ENCODE measurements at places on chromosomes 7 and 10. TPM values are rescaled to one million over a fixed set of nuclear protein-coding genes. Genes with fewer than 3 reads are reported as not detected.

Gene PARD3
- 74.8 TPM for total RNA-seq

Gene SORBS1
- total RNA-seq: 17.9 TPM

Gene PON2
- 59.7 TPM for total RNA-seq

DNA sequence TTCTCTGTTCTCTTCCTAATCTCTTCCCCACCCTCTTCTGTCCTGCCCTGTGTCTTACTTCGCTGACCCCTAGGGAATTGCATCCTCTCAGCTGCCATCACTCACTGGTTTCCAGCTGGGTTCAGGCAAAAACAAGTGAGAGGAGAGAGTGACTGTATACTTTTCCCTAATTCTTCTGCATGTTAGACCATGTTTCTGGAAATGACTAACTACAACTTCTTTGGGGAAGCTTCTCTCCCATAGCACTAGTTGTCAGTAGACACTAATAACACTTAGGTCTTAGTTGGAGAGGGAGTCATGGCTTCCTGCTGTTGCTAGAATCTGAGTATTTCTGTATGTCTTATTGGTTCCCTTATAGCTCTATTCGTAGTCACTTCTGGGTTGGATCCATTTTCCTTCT is 299.0 kb upstream of the FZD1 start:
- DNase-seq: no peak
- H3K27me3 ChIP-seq: peaks cover 52% of the 10 kb centered on the region
- no peak overlapping the region for H3K4me3 ChIP-seq

DNA sequence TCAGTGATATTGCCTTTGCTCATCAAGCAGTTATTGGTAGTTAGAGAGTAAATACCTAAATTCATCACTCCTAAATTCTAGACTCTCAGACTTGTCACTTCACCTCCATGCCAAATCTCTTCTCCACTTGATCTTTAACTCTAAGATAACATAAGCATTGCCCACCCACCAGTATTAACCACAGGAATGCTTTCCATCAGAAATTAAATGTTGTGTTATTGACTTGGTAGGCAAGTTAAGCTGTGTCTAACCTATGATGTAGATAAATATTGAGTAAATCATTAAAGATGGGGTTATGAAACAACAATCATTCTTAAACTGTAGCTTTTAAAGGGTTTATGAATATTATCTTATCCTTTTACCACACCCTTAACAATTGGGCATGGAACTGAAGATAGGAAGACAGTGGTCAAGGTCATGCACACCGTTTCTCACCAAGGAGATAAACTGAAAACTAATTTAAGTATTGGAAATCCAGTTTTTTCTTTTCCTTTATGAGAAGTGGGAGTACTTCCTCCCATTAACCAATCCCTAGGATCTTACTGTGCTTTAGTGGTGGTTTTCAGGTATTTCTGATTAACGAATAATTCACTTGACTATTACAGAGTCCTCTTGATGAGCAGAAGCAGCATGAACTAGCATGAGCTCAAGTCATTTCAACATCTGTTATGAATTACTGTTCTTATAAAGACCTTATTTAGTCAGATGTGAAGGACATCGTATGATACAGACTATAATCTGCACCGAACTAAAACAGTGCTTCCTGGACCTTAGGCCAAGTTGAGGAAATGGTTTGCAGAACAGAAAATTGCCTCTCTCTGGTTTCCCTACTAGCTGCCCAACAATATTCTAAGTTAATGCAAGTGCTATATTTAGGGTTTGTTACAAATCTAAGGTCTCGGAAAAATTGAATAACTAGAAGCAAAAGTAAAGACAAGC is 142.0 kb downstream of the LCOR start:
- H3K4me3 ChIP-seq: no peak overlapping the region
- no peak for DNase-seq
- no peaks in the 10 kb centered on the region for H3K36me3 ChIP-seq
- no peak overlapping the region for H3K27ac ChIP-seq

GRCh38 chr7:41219276-41219675 is 483.6 kb downstream of the INHBA start:
- no peak overlapping the region for H3K27ac ChIP-seq
- DNase-seq: no peak
- H3K4me1 ChIP-seq: no peaks in the 10 kb centered on the region
- H3K36me3 ChIP-seq: no peaks in the 10 kb centered on the region
- H3K27me3 ChIP-seq: peaks cover 44% of the 10 kb centered on the region

- no peak overlapping the region for H3K4me3 ChIP-seq
- peaks cover 7% of the 10 kb centered on the region for H3K36me3 ChIP-seq
- DNase-seq: no peak
- H3K27me3 ChIP-seq: no peaks in the 10 kb centered on the region
- H3K4me1 ChIP-seq: peaks cover 3% of the 10 kb centered on the region
These were observed 20.9 kb downstream of the MYOF start for GRCh38 chr10:93461109-93461806.

DNA sequence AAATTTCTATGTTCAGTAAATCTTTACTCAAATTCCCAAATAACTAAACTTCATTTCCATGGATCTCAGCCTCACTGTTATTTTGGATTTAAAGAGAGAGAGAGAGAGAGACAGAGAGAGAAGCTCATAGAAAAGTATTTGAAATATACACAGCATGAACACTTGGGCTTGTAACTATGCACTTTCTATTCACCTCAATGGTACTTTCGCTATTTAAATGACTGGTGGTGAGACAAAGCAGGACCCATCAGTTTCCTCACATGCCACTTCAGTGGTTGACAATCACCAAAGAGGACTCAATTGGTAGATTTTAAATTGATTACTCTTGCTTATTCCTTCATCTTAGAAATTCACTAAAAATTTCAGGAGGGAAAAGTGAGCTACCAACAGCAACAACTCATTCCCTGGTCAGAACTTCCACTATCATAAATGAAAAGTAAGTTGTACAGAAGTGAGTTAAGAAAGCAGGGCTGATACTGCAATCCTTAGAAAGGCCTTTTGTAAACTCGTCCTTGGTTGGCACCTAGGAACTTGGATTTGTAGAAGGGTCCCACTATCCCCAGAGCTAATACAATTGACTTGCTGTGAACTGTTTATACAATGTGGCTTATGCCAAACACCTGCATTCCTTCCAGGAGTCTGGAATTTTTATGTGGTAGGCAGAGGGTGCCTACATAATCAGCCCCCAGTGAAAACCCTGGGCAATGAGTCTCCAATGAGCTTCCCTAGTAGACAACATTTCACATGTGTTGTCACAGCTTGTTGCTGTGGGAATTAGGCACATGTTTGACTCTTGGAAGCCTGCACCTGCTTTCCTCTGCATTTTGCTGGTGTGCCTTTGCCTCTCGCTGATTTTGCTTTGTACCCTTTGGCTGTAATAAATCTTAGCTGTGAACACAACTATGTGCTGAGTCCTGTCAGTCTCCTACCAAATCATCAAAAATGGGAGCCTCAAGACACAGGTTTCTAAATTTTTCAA is 10.8 kb downstream of the ERLIN1 start:
- H3K36me3 ChIP-seq: peaks cover 71% of the 10 kb centered on the region
- no peak overlapping the region for H3K4me3 ChIP-seq
- H3K27me3 ChIP-seq: no peaks in the 10 kb centered on the region
- no peak overlapping the region for H3K27ac ChIP-seq
- H3K4me1 ChIP-seq: no peaks in the 10 kb centered on the region

- H3K27ac ChIP-seq: no peak overlapping the region
- H3K4me3 ChIP-seq: no peak overlapping the region
These were observed 120.1 kb upstream of the SLC13A1 start for GRCh38 chr7:123319911-123320310.

DNA sequence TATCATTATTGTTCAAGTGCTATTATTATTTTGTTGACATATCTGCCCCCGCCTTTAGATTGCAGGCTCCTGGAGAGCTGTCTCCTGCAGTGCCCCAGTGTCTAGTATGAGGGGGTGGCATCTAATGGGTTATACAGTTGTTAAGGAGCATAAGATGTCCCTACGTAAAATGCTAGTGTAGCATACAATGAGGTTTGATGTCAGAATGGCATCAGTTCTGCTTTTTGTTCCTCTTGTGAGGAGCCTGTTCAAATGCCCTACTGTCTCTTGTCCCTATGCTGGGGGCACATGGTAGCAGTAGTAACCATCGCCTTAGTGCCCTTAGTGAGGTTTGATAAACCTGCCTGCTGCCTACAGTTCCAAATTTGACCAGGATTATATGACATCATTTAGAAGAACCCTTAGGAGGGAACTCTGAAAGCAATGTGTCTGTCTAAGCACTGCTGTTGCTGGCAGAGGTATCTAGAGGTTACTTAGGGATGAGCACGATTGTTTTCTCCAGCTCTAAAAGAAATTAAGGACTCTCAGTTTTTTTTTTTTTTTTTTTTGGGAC is 9.7 kb downstream of the CREM start:
- no peaks in the 10 kb centered on the region for H3K27me3 ChIP-seq
- H3K36me3 ChIP-seq: no peaks in the 10 kb centered on the region
- no peak for DNase-seq
- H3K4me3 ChIP-seq: no peak overlapping the region
- no peaks in the 10 kb centered on the region for H3K4me1 ChIP-seq

DNA sequence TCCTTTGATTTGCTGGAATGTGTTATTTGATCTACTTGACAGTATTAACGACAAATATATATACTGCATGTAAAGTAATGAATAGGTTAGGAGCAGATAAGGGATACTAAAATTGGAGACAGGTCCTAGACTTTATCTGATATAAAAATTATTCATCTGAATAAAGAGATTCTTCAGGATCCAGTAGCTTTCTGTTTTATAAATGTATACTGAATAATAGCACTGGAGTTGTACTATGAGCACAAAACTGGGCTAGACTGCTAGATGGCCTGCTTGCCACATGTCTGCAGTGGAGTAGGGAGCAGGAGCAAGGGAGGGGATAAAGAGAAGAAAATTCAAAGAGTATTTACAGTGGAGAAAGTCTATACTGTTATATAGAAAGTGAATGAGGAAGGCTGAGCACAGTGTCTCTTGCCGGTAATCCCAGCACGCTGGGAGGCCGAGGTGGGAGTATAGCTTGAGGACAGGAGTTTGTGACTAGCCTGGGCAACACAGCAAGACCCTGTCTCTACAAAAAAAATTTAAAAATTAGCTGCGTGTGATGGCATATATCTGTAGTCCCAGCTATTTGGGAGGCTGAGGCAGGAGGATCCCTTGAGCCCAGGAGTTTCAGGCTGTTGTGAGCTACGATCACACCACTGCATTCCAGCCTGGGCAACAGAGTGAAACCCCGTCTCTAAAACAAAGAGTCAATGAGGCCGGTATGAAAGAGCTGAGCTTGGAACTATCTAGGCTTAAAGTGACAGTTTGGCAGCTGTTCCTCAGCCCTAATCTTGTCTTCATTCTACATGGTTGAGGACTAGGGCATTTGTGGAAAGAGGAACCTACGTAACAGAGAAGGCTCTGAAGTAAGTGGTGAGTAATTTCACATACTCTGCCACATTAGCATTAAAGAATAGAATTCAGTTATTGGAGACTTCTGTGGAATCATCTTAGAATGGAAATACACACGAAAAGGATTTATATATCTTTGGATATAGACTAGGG is 41.8 kb downstream of the CD36 start:
- H3K27ac ChIP-seq: no peak overlapping the region
- DNase-seq: no peak
- H3K27me3 ChIP-seq: no peaks in the 10 kb centered on the region
- H3K4me3 ChIP-seq: no peak overlapping the region

DNA sequence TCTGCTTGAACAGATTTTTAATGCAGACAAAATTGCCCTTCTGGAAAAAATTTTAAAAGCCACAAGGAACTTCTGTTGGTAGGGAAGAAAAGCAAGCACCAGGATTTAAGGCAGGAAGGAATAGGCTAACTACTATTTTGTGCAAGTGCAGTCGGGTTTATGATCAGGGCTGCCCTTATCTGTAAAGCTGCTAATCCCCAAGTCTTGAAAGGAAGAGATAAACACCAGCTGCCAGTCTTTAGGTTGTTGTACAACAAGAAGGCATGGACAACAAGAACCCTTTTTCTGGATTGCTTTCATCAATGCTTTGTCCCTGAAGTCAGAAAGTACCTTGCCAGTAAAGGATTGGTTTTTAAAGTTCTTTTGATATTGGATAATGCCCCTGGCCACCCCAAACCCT is 40.7 kb downstream of the RALA start:
- H3K27me3 ChIP-seq: no peaks in the 10 kb centered on the region
- H3K4me1 ChIP-seq: no peaks in the 10 kb centered on the region
- H3K27ac ChIP-seq: no peak overlapping the region
- DNase-seq: no peak
- H3K36me3 ChIP-seq: peaks cover 18% of the 10 kb centered on the region

DNA sequence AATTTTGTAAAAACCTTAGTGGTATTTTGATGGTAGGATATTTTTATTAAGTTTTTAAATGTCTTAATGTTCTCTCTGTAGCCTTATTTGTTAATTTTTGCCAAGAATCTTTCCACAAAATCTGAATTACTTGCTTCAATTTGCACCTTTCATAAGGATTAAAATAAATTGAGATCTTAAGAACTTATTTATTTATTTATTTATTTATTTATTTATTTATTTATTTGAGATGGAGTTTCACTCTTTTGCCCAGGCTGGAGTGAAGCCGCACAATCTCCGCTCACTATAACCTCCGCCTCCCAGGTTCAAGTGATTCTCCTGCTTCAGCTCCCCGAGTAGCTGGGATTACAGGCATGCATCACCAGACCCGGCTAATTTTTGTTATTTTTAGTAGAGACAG is 98.6 kb downstream of the PPP1R9A start:
- no peak for DNase-seq
- no peak overlapping the region for H3K27ac ChIP-seq
- no peaks in the 10 kb centered on the region for H3K27me3 ChIP-seq
- no peaks in the 10 kb centered on the region for H3K36me3 ChIP-seq
- H3K4me3 ChIP-seq: no peak overlapping the region

DNA sequence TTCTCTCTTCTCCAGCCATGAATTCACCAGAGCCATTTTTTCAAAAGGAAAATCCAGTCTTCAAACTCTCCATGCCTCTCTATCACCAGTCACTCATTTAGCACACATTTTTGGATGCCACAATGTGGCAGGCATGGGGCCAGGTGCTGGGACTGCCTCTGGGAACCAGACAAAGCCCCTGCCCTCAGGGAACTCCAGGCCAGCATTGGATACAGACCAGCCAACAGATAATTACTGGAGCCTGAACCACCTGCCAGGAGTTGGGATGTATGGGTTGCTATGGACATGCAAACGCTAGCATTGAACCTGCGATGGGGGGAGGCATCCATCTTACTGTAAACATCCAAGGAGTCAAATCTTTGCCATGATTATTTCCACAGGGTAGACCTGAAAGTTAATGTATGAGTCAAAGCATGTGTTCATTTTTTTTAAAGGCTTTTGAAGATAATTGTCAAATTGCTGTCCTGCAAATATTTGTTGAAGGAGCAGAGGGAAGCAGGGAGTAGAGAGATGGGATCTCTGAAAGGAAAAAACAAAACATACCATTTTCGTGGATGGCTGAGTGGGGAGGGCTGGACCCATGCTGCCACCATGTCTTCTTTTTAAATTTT is 43.2 kb downstream of the SRRM3 start:
- no peak overlapping the region for H3K4me3 ChIP-seq
- H3K27me3 ChIP-seq: no peaks in the 10 kb centered on the region
- no peak overlapping the region for H3K27ac ChIP-seq
- H3K36me3 ChIP-seq: no peaks in the 10 kb centered on the region
- DNase-seq: no peak
- no peaks in the 10 kb centered on the region for H3K4me1 ChIP-seq

GRCh38 chr10:91616137-91616536 is 16.7 kb downstream of the PPP1R3C start:
- H3K4me1 ChIP-seq: no peaks in the 10 kb centered on the region
- DNase-seq: no peak
- H3K27me3 ChIP-seq: no peaks in the 10 kb centered on the region
- H3K4me3 ChIP-seq: no peak overlapping the region
